ENCODE measurements at places on chromosomes 7 and 10. TPM values are rescaled to one million over a fixed set of nuclear protein-coding genes. Genes with fewer than 3 reads are reported as not detected.

FAM24A gene
- polyA plus RNA-seq = not detected

TMEM139 gene
- polyA plus RNA-seq = 1.1 TPM

IFIT1B gene
- 1.1 TPM for polyA plus RNA-seq

CPA2 gene
- polyA plus RNA-seq = 0.63 TPM

NKX2-3 gene
- polyA plus RNA-seq = 0.48 TPM

HOXA4 gene
- 24.5 TPM for polyA plus RNA-seq

TFPI2 gene
- 7.1 TPM for polyA plus RNA-seq

ARID5B gene
- polyA plus RNA-seq = 22.2 TPM

SLC18A3 gene
- not detected for polyA plus RNA-seq

LIPM gene
- polyA plus RNA-seq = not detected

PLEKHA1 gene
- 37.2 TPM for polyA plus RNA-seq

NANOS1 gene
- 4.7 TPM for polyA plus RNA-seq

SRRM3 gene
- 0.58 TPM for polyA plus RNA-seq

SLC26A5 gene
- 0.73 TPM for polyA plus RNA-seq

AKR1C2 gene
- polyA plus RNA-seq = 8.1 TPM

ABCC2 gene
- 0.94 TPM for polyA plus RNA-seq

MMRN2 gene
- 24.3 TPM for polyA plus RNA-seq

RAPGEF5 gene
- 17.7 TPM for polyA plus RNA-seq

LLCFC1 gene
- polyA plus RNA-seq = 0.60 TPM

TNS3 gene
- polyA plus RNA-seq = 24.8 TPM

UROS gene
- 61.3 TPM for polyA plus RNA-seq

UPK3BL1 gene
- 23.7 TPM for polyA plus RNA-seq

ZKSCAN5 gene
- polyA plus RNA-seq = 8.9 TPM

CASTOR2 gene
- 16.7 TPM for polyA plus RNA-seq

BEND7 gene
- polyA plus RNA-seq = 5.6 TPM

CFAP70 gene
- 0.78 TPM for polyA plus RNA-seq

SPDYE5 gene
- 1.1 TPM for polyA plus RNA-seq

MEIG1 gene
- polyA plus RNA-seq = not detected

NAT16 gene
- polyA plus RNA-seq = not detected

CTTNBP2 gene
- polyA plus RNA-seq = 1.7 TPM

TLX1 gene
- polyA plus RNA-seq = not detected

CHAT gene
- polyA plus RNA-seq = not detected

SPDYE16 gene
- polyA plus RNA-seq = 1.4 TPM

STOX1 gene
- polyA plus RNA-seq = 1.9 TPM

PHTF2 gene
- polyA plus RNA-seq = 21.8 TPM

WEE2 gene
- polyA plus RNA-seq = 0.30 TPM

PURB gene
- polyA plus RNA-seq = 35.5 TPM

ACHE gene
- polyA plus RNA-seq = 40.0 TPM

TMEM236 gene
- 0.51 TPM for polyA plus RNA-seq

LRRTM3 gene
- polyA plus RNA-seq = 2.0 TPM

OAT gene
- 82.7 TPM for polyA plus RNA-seq

BCL7B gene
- 30.3 TPM for polyA plus RNA-seq

Measured in muscle of back (tissue), 13 donors.